Hematopoietic multipotent progenitor cell treated with erythropoietin and hydrocortisone succinate and interleukin-3 and kit ligand, for 6 days (in vitro differentiated cells): ENCODE measurements at places on chromosomes 5 and 9.
A peak's percentile ranks its signal among the peaks of the same experiment; 100 is the strongest.

- DNase-seq: no peak
Measured at GRCh38 chr9:75612754-75613153, 277.7 kb upstream of the PCSK5 start.

GRCh38 chr9:24899463-24899862 lies 353.8 kb upstream of the IZUMO3 start:
- DNase-seq: no peak

DNA sequence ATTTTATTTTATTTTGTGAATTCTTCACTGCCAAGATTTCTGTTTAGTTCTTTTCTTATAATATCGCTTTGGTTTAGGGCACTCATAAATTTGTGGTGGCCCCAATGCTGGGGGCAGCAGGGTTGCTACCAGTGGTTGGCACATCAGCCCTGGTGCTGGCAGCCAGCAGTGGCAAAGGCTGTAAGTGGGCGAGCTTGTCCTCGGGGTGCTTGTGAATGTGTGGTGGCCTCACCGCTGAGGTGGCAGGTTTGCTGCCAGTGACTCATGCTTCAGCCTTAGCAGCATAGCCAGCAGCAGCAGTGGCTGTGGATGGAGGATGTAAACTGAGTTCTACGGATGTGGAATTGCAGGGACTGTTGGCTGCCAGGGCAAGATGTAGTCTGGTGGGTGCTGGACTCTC lies 262.9 kb upstream of the DMAC1 start:
- DNase-seq: no peak

DNA sequence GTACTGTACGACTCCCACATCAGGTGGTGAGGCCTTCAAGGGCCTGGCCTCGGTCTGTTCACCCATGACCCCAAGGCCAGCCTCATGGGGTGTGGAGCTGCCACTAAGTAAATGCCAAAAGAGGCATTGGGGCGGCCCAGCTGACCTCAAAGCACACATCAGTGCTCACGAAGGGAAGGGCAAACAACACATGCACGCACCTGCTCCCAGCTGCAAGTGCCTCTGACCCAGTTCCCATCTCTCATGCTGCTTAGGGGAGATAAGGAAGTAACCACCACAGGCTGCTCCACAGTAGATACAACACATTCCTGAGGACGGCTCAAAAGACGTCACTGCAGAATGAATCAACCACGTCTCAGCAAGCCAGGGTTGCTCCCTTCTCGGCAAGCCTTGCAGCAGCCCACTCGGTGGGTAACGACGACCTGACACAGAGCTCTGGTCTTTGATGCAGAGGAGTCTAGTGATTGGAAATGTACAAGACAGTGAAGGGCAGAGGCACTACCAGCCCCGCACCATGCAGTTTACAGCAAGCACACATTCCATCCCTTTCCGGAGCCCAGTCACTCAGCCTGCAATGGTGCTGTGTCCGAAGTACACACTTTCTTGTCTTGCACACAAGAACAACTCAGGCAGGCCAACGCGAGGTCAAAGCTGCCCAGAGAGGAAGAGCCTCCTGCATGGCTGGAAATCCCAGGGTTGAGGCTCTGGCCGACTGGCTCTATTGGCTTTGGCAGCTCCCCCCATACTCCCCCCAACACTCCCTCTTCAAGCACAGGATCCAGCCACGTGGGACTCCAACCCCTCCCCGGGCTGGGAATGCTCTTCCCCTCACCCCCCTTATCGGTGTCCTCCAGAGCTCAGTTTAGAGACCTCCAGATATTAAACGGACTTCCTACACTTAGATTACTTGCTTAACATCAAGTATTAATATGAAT lies 31.8 kb downstream of the FABP6 start:
- peak; percentile 98 for DNase-seq

GRCh38 chr9:75616841-75617566 lies 273.5 kb upstream of the PCSK5 start:
- no peak for DNase-seq

DNA sequence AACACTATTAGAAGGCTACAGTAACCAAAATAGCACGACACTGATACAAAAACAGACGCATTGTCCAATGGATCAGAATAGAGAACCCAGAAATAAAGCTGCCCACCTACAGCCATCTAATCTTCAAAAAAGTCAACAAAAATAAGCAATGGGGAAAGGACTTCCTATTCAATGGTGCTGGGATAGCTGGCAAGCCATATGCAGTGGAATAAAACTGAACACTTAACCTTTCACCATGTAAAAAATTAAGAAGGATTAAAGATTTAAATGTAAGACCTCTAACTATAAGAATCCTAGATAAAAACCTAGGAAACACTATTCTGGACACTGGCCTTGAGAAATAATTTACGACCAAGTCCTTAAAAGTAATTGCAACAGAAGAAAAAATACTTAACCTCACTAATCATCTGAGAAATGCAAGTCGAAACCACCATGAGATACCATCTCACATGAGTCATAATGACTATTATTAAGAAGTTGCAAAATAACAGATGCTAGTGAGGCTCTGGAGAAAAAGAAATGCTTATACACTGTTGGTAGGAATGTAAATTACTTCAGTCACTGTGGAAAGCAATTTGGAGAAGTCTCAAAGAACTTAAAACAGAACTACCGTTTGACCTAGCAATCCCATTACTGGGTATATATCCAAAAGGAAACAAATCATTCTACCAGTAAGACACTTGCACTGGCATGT lies 203.3 kb upstream of the CDH9 start:
- peak; percentile 74 for DNase-seq

DNA sequence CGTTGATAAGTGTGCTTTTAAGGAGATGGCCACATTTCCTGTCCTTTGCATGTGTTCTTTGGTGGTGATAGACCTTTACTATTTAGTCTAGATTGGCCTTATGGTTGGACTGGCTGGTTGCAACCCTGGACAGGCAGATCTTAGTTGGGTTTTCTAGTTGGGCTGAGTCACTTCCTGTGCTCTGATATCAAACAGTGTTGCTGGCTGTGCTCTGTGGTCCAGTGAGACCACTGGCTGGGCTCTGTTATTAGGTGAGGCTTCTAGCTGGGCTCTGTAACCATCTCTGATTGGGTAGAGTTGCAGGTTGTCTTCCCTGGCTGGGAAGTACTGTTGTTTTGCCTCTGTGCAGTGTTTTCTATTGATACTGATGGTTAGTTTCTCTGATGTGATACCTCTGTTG lies 432.5 kb downstream of the LRRC70 start:
- no peak for DNase-seq

- DNase-seq: no peak
Measured at GRCh38 chr5:177399997-177400868, at the start of gene PFN3. Gene PFN3 (minus strand): TSS chr5:177400661. CDS start chr5:177400576, 85 bp downstream.

- no peak for DNase-seq
Measured at GRCh38 chr5:127001621-127002296, 28.6 kb downstream of the MARCHF3 start.

DNA sequence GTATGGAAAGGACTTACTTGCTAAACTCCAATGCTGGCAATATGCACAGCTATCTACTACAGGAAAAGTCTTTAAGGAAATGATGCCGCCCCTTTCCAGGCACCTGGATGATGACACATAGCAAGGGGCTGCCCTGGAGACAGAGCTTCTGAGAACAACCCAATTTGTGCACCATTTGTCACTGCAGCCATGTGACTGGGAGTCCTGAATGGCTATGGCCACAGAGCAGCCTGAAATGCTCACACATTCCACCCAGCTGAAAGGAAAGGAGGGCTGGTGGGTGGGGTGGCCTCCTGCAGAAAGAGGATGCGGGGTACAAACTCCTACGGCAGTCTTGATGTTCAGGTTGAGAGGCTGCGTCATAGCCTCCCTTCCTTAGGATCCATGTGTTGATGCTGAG lies 70.1 kb upstream of the FSTL4 start:
- no peak for DNase-seq

DNA sequence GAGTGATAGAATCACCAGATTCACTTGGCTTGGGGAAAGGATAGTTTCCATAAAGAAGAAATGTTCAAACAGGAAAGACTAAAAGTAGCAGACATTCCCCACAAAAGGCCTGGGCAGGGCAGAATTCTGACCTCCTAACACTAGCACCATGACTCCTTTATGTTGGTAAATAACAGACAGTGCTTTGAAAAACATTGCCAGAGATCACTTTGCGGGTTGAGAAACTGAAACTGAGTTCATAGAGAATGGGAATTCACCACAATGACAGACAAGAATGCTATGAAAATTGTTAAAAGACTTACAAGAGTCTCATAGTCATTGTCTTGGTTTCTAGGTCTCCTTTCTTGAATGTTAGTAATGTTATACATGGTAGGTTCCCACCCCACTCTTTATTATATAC lies 172.5 kb upstream of the GLRA1 start:
- no peak for DNase-seq

GRCh38 chr9:18543406-18544192 lies 69.6 kb downstream of the ADAMTSL1 start:
- DNase-seq: no peak

DNA sequence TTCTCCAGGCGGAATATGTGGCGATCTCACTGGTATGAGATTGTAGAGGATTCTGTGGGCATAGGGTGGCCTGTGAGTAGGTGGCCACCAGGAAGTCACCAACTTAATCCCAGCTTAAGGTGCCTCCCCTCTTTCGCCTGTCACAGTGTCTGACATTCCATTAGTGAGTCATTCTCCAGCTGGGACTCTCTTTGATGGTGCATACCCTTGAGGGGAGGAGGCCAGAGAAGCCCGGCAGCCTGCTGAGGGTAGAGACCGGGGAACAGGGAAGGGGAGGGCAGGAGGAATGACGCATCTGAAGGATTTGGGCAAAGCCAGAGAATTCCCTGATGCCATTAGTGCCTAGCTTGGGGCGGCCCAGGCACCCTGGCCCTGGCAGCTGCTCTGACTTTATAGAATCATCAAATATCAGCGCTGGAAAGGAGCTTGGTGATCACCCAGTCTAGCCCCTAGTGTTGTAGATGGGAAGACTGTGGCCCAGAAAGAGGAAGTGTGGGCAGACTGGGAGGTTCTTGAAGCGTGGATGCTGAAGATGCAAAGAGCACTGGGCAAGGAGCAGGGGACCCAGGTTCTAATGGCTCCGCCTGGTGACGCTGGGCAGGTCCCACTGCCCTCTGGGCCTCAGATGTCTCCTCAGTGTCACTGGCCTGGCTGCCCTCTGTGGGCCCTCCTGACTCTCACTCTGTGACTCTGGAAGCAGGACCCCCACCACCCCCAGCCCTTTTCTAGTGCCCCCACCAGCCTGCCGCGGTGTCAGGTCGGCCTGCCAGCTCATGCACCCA lies 41.4 kb downstream of the DAB2IP start:
- no peak for DNase-seq

DNA sequence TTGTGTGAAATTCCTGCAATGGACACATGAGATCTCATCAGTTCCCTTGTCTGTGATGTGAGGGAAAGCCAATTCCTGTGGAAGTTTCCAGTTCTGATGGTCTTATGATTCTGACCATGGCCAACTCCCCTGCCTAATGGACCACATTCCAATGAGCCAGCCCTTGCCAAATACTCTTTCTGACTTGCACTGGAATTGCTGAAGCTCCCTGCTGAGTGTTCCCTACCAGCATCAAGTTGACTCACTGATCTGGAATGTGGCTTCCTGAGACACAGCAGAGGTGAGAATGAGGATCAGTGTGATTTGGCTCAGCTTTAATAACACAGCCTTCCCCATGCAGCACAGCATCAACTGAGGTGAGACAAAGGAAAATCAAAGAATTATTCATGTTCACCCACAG lies 427.8 kb downstream of the KDM4C start:
- DNase-seq: no peak

DNA sequence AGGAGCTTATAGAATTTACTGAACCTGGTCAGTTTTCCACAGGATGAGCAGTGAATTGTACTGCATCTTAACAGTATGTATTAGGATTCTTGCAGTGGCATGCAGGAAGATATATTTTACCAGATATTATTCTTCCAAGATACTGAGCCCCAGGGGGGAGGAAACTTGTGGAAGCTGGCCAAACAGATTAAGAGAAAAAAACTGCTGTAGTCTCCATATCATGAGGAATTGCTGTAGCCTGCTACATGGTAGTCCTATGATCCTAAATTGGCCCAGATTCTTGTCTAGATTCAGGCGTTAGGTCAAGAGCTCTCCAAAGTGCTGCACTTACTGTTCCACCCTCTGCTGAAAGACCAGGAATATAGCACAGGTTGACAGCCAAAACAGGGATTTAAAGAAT lies 275.5 kb upstream of the TAS2R1 start:
- DNase-seq: no peak

DNA sequence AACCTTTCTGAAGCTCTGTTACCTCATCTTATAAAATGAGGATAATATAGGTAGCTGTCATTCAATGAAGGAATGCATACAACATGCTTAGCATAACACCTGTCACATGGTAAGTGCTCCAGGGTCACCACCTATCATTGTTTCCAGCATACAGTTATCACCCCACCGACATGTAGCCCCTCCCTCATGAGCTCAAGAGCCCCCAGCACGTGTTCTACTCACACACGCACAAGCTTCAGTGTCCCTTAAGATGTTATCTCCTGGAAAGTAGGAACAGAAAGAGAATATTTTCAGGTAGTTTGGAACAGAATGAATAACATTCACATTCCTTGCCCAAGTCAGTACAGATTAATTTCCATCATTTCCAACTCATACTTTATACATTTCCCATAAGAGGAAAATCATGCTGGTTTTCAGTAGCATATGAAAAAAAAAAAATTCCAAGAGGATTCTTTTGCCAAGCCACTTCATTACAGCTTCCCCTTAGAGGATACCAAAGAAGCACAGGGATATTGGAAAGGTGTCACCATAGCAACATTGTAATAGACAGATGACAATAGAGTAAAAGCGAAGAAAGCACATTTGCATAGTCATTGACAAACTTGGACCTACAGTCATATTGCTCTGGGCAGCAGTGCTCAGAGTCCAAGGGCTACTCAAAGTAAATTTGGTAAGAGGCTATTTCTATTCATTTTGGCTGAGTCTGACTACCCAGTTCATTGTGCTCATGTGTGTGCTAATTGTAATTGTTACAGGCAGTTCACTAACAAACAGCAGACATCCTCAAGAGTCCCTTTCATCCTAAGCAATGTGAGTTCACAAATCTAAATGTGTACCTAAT lies 1.5 kb upstream of the MOB3B start:
- no peak for DNase-seq

DNA sequence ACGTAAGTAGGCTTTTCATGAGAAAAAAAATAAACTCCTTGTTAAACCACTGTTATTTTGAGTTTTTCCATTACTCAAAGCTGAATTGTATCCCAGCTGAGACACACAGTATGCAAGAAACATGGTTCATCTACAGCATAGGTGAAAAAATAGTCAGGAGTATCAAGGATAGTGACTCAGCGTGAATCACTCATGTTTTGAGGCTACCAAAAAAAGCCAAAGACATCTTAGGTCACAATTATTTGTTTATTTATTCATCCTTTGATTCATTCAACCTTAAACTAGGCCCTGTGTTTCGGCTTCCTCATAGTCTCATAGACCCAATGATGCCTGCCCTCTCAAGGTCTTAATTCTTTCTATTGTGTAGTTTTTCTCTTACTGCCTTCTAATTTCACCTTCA lies 32.9 kb upstream of the STX17 start:
- DNase-seq: no peak
